Tibial nerve (tissue), 4 donors: ENCODE measurements at places on chromosomes 3 and 15. TPM values are rescaled to one million over a fixed set of nuclear protein-coding genes. Genes with fewer than 3 reads are reported as not detected.

DNA sequence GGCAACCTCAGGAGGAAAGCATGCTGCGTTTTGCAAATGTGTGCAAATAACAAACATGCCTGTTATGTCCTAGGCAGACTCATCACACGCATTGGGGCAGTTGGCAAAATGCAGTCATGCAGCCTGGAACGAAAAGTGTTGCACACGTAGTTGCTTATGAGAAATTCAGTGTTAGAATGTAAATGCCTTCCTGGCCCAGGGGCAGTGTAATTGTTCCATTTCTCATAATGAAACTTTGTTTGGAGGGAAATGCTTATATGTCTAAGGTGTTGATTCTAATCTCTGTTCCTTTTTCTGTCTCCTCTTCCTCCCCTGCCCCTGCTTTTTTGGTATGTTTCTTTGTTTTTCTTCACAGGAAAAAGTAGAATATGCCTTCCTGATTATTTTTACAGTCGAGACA is 156.0 kb downstream of the CACNA1D start:
- no peak for DNase-seq

DNA sequence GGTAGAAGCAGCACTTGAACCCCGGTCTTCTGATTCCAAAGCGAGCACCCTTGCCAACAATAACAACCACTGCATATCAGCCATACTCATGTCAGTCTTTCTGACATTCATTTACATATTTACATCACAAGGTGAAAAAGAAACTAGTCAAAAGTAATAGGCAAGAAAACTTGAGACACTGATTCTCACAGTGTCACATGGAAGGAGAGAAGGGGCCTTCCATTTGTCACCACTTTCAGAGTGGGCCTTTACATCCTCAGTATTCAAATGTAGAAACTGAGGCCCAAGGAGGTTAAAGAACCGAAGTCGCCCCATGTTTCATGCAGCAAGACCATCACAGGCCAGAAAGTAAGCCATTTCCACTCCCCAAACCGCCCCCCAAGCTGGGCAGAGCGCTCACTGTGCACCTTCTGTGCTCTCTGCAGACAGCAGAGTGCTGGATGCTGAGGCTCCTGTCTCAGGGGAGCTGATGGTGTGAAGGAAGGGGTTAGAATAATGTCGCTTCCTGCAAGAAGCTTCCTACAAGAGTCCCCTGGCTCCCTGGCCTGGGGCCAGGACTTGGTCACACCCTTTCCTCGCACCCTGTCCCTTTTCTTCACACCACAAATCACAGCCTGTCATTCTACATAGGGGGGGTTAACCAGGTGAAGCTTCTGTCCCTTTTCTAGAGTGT is 260.1 kb downstream of the UACA start:
- DNase-seq = no peak

- no peak for DNase-seq
Measured at GRCh38 chr3:192331749-192332385, 395.5 kb downstream of the FGF12 start.

DNA sequence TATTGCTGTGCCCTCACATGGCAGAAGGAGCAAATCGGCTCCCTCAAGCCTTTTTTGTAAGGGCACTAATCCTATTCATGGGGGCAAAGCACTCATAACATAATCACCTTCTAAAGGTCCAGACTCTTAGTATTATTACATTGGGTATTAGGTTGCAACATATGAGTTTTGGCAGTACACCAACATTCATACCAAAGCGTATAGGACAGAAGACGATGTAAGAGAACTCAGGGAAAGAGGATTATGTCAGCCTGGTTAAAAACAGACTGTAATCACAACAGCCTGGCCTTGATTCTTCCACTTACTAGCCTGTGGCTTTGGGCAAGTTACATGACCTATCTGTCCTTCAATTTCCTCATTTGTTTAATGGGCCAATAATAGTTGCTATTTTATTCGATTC is 828.5 kb upstream of the NECTIN3 start:
- DNase-seq = no peak

ALDH1A3 gene
- 31.2 TPM for total RNA-seq

TICRR gene
- not detected for total RNA-seq

TMEM207 gene
- total RNA-seq = not detected
